ENCODE measurements at places on chromosomes 12 and 14. TPM values are rescaled to one million over a fixed set of nuclear protein-coding genes. Genes with fewer than 3 reads are reported as not detected.

Gene MMP17
- total RNA-seq: 3.9 TPM

DNA sequence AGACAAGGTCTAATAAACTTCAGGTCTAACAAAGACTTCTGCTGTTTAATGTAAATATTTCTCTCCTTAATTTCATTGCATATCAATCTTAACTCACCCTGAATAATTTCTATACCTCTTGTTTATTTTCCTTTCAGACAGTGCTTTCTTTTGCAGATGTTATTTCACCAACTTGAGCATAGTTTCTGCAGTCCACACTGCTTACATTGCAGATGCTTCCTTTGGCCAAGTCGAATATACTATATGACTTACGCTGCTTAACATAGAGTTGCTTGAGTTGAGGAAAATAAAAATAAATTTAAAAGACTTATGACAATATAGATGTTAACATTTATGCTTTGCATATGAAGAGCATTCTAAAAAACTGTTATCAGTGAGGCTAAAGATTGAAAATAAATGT, 217.7 kb downstream of the PTPRO start:
- H3K4me3 ChIP-seq: no peak overlapping the region
- no peaks in the 10 kb centered on the region for H3K36me3 ChIP-seq
- no peaks in the 10 kb centered on the region for H3K27me3 ChIP-seq
- H3K27ac ChIP-seq: no peak overlapping the region

Gene RPS6KL1
- total RNA-seq: 7.9 TPM

DNA sequence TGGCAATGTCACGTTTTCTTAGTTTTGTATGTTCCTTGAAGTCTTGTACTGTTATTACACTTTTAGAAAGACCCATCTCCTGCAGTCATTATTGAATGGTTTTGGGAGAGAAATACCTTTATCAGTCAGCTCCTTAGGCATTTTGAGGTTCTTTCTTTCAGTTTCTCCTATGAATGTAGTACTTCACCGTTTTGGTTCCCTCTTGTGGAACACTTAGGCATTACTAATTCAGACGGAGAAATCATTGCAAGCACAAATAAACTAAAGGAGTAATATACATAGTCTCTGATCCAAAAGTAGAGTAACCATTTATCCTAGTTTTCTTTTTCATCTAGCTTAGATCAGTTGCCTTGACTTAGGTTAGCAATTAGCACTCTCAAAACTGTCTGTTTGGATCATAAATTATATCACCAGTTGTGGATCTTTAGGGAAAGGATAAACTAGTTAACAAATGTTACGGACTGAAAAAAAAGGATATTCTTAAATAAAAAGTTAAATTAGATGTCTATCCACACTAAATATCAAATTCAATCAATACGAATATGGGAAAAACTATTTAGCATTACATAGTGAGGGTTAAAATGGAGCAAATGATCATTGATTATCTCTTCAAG, 1538.3 kb upstream of the SEL1L start:
- H3K4me3 ChIP-seq: no peak overlapping the region
- no peak for DNase-seq
- no peak overlapping the region for H3K27ac ChIP-seq
- H3K36me3 ChIP-seq: no peaks in the 10 kb centered on the region

- no peak overlapping the region for H3K4me3 ChIP-seq
- no peak overlapping the region for H3K27ac ChIP-seq
- no peaks in the 10 kb centered on the region for H3K4me1 ChIP-seq
- H3K27me3 ChIP-seq: no peaks in the 10 kb centered on the region
- no peaks in the 10 kb centered on the region for H3K36me3 ChIP-seq
- no peak for DNase-seq
Observed at GRCh38 chr14:34199585-34199984, 248.7 kb upstream of the EGLN3 start.

- no peak for DNase-seq
- H3K4me3 ChIP-seq: no peak overlapping the region
- H3K36me3 ChIP-seq: peaks cover 4% of the 10 kb centered on the region
- H3K27me3 ChIP-seq: no peaks in the 10 kb centered on the region
Observed at GRCh38 chr14:30641207-30641606, 19.1 kb downstream of the SCFD1 start.

Gene NAV3
- total RNA-seq: 0.22 TPM

DNA sequence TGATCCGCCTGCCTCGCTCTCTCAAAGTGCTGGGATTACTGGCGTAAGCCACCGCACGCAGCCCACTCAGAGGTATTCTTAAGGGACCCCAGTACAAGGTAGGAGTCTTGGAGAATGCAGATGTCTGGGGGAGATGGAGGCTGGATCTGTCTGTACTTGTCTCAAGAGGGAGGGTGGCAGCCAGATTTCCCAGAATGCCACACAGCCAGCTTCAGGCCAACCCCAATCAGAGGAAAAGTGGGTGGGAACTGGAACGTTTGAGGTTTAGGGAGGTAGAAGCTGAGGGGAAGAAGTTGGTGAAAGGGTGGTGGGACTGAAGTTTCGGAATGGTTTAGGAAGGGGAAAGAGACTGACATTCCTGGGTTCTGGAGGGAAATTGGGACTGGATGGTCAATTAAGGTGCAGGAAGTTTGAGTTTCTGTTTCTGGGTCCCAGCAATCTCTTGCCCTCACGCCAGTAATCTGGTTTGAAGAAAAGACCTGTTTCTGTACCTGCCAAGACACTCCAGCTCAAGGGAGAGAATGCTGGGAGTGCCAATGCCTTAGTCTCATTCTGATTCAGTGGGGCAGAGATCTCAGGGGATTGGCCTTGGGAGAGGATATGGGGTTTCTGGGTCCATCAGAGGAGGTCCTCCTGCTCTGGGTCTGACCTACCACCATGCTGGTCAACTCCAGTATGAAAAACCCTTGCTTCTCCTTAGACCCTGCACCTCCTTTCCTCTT, 8.1 kb upstream of the ZNF385A start:
- no peak overlapping the region for H3K27ac ChIP-seq
- H3K36me3 ChIP-seq: peaks cover 15% of the 10 kb centered on the region
- DNase-seq: no peak
- H3K4me1 ChIP-seq: no peaks in the 10 kb centered on the region
- no peaks in the 10 kb centered on the region for H3K27me3 ChIP-seq

DNA sequence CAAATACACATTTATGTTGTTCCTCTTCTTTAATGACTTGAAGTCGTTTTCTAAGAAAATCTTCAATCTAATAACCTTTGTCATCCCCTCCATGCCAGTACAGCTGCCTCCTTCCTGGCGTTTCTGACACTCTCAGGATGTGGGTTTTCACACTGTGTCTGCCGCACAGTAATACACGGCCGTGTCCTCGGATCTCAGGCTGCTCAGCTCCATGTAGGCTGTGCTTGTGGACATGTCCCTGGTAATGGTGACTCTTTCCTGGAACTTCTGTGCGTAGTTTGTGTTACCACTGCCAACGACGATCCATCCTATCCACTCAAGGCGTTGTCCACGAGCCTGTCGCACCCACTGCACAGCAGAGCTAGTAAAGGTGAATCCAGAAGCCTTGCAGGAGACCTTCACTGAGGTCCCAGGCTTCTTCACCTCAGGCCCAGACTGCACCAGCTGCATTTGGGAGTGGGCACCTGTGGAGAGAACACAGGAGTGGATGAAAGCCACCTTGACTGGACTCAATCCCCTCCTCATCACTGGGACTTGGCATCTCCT, 1095.9 kb downstream of the TMEM121 start:
- H3K4me3 ChIP-seq: no peak overlapping the region
- no peak overlapping the region for H3K27ac ChIP-seq
- no peaks in the 10 kb centered on the region for H3K4me1 ChIP-seq
- no peaks in the 10 kb centered on the region for H3K27me3 ChIP-seq
- no peaks in the 10 kb centered on the region for H3K36me3 ChIP-seq
- DNase-seq: no peak

DNA sequence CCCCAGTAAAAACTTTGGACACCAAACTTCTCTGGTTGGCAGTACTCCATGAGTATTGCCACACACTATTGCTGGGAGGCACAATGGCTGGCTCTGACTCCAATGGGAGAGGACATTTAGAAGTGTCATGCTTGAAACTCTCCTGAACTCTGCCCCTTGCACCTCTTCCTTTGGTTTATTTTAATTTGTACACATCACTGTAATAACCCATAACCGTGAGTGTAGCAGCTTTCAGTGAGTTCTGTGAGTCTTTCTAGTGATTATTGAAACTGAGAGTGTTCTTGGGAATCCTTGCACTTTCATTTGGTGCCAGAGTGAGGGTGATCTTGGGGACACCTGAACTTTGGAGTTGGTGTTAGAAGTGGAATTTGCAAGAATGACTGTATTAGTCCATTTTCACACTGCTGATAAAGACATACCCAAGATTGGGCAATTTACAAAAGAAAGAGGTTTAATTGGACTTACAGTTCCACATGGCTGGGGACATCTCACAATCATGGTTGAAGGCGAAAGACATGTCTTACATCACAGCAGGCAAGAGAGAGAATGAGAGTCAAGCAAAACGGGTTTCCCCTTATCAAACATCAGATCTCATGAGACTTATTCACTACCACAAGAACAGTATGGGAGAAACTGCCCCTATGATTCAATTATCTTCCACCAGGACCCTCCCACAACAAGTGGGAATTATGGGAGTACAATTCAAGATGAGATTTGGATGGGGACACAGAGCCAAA, 41.3 kb upstream of the CEP83 start:
- H3K27me3 ChIP-seq: no peaks in the 10 kb centered on the region
- no peaks in the 10 kb centered on the region for H3K36me3 ChIP-seq
- H3K4me3 ChIP-seq: no peak overlapping the region
- H3K27ac ChIP-seq: peak overlapping the region; percentile 81
- H3K4me1 ChIP-seq: no peaks in the 10 kb centered on the region

DNA sequence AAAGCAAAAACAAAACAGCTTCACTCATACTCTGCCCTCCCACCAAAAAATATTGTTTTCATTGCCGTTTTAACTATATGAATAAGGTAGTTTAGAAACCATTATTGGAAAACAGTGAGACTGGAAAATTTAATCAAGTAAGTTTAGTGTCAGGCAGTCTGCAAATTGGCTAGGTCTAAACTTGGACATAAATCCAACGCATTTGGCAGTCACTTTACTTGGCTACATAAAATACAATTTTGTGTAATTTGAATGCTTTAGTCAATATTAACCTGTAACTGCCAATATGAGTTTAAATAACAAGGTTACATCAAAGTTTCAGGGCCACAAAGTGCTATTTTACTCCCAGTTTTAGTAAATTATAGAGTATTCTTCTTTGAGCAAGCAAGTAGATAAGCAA, 202.3 kb upstream of the SLC38A2 start:
- no peak overlapping the region for H3K4me3 ChIP-seq
- no peak for DNase-seq
- H3K4me1 ChIP-seq: peaks cover 9% of the 10 kb centered on the region
- H3K27ac ChIP-seq: no peak overlapping the region
- H3K36me3 ChIP-seq: no peaks in the 10 kb centered on the region
- H3K27me3 ChIP-seq: no peaks in the 10 kb centered on the region

Gene HOXC10
- total RNA-seq: not detected

Gene ISM2
- not detected for total RNA-seq

GRCh38 chr12:115032521-115032920, 348.5 kb upstream of the TBX3 start:
- H3K27ac ChIP-seq: no peak overlapping the region
- no peaks in the 10 kb centered on the region for H3K27me3 ChIP-seq
- H3K4me1 ChIP-seq: no peaks in the 10 kb centered on the region

Gene PSME1
- total RNA-seq: 81.7 TPM

- no peak overlapping the region for H3K4me3 ChIP-seq
- H3K27me3 ChIP-seq: no peaks in the 10 kb centered on the region
- no peaks in the 10 kb centered on the region for H3K4me1 ChIP-seq
Observed at GRCh38 chr14:80055667-80056496, 155.4 kb downstream of the DIO2 start.

DNA sequence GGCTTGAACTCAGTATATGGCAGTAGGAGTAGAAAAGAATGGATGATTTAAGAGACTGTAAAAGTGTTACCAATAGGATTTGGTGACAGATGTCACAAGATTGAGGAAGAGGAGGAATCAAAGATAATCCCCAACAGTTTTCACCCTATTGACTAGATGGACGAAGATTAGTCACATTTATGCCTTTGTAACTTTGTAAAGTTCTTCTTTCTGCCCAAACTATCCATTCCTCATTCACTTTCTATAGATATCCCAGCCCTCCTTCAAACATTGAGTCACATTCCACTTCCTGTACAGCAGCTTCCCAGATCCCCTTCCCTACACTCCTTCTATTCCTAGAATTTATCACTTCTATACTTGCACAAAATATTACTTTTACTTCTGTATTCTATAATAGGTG, 207.9 kb downstream of the BTG1 start:
- H3K27ac ChIP-seq: no peak overlapping the region
- H3K27me3 ChIP-seq: no peaks in the 10 kb centered on the region
- H3K4me1 ChIP-seq: no peaks in the 10 kb centered on the region
- no peaks in the 10 kb centered on the region for H3K36me3 ChIP-seq
- no peak overlapping the region for H3K4me3 ChIP-seq
- DNase-seq: no peak

Gene OTX2
- total RNA-seq: not detected

Gene TC2N
- 6.5 TPM for total RNA-seq

- DNase-seq: peak; percentile 51
- H3K36me3 ChIP-seq: peaks cover 9% of the 10 kb centered on the region
- H3K27ac ChIP-seq: no peak overlapping the region
- no peaks in the 10 kb centered on the region for H3K4me1 ChIP-seq
- H3K4me3 ChIP-seq: no peak overlapping the region
- no peaks in the 10 kb centered on the region for H3K27me3 ChIP-seq
Observed at GRCh38 chr12:21301-22189, 45.0 kb upstream of the IQSEC3 start.

- H3K4me1 ChIP-seq: no peaks in the 10 kb centered on the region
- H3K27ac ChIP-seq: no peak overlapping the region
- no peaks in the 10 kb centered on the region for H3K27me3 ChIP-seq
Observed at GRCh38 chr12:66808606-66809005, 129.7 kb upstream of the GRIP1 start.

DNA sequence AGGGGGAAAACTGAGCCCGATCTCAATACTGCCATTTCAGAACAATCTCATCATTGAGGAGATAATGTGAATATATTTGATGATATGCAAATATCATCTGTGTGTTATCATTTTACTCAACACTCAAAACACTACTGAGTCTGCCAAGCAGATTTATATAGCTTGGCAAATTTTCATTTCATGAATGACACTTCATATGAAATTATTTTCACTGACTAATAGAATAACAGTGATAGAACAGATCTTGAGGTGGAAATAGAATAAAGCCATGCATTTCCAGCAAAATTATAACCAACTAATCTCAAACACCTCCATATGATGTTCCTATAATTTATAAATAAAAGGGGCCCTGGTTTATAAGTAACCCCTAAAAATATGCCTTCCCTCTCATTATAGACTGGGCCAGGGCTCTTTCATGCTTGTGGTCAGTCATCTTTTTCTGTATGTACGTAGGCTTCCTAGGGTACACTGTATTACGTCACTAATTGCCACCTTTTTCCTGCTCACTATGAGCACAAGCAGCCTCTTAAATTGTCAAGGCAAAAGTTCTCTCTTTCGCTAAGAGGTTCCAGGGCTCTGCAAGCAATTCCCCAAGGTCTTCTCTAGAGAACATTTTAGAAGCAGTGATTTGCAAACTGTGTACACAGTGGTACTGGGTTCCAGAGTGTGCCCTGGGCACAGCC, 197.1 kb upstream of the FOXN3 start:
- DNase-seq: no peak
- no peaks in the 10 kb centered on the region for H3K27me3 ChIP-seq
- no peak overlapping the region for H3K27ac ChIP-seq
- H3K4me1 ChIP-seq: peaks cover 20% of the 10 kb centered on the region
- no peaks in the 10 kb centered on the region for H3K36me3 ChIP-seq
- no peak overlapping the region for H3K4me3 ChIP-seq

All from right lobe of liver (tissue), 6 donors.